Femur (tissue), 1 donor: ENCODE measurements at places on chromosomes 3 and 15.

DNA sequence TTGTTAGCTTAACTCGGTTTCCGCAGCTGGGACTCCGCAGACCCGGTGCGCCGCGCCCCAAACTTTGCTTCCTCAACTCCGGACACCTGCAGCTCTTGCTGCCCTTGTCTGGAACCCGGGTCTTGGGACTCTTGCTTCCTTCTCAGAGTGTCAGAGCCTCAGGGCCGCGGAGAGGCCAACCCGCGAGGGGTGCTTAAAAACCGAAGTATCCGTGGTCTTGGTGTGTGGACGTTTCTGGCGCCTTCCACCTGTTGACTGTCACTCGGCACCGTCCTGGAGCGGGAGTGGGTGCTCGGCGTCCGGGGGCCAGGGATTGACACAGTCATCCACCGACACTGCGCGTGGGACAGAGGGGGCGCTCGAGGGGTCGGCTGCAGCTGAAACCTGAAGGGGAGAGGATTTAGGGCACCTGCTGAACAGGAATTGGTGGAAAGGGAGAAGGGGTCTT lies 386 bp downstream of the SQOR start:
- peak; percentile 54 for DNase-seq

GRCh38 chr3:27827041-27827440 lies 104.9 kb upstream of the EOMES start:
- DNase-seq: no peak

DNA sequence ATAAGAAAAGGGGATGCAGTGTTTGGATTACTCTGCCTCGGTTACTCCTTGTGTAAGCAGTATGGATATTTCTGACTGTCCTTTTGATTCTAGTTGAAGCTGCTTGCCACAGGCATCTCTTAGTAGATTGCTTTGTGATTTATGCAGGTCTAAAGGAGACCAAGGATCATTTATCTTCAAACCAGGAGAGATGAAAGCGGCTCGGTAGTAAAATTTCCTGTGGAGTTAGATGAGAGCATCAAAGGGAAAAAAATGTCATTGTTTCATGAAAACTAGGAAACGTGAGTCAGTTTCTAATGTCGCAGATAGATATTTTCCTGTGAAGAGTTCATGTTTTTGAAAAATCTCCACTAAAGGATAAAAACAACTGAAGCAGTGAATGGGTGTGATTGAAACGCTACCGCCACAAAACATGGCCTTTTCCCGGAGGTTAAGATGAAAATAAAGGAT lies 254.0 kb upstream of the TBL1XR1 start:
- DNase-seq: no peak

GRCh38 chr3:197854596-197855343 lies 63.7 kb downstream of the LRCH3 start:
- DNase-seq: no peak

- DNase-seq: no peak
Observed at GRCh38 chr3:16477056-16477455, 36.4 kb downstream of the RFTN1 start.

- no peak for DNase-seq
Observed at GRCh38 chr15:69659454-69660050, 206.9 kb downstream of the RPLP1 start.

- peak; percentile 91 for DNase-seq
Observed at GRCh38 chr3:130609166-130609979, 92.4 kb downstream of the COL6A6 start.

DNA sequence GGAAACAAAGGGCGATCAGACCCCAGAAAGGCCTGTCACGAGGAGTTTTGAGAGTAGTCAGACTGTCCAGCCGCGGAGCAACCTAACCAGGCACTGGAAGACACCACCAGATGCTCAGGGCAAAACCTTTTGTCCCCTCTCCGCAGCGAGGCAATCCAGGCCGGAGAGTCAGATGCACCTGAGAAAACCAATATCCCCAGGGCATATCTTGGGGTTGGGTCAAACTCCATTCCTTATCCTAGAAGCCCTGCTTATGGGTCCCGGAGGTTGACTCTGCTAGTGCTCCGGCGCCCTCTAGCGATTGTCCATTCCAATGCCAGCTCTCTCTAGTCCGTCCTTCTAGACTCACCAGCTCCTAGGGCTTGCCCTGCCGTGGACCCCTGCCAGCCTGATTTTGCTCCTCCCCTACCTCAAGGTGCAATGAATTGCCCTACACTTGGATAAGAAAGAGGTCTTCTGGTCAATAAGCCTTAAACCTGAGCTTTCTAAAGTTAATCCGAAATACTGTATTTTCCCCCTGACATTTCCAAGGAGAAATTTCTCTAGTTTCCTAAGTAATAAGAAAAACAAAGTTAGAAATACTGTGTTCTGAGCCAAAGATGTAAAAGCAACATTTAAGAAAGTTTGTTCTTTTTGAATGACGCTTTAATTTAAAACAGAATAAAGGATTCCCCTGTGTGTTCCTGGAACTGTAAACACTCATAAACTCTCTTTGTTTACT lies 5.5 kb downstream of the CPNE4 start:
- peak; percentile 83 for DNase-seq

DNA sequence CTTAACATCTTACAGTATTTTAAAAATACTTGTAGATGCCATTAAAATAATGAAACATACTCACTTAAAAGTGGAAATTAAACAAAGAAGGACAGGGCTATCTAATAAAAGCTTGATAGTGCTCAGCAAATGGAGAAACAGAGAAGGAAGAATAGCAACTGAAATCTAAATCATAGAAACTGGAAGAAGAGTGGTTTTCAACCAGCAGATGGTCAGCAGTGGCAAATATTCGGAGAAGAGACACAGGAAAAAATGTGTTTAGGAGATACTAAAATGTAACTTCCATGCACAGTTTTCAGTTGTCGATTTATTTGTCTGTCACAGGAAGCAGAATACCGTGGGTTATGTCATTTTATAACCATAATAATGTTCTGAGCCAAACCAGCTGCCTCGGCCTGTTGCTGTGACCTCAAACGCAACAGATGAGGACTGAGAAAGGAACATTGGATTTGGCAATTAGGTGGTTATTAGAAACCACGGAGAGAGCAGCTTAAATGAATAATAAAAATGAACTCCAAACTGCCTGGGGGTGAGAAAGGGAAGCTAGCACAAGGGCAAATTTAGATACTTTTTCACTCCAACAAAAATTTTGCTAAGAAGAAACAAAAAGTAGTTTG lies 246.6 kb upstream of the KCNMB2 start:
- peak; percentile 42 for DNase-seq

- DNase-seq: no peak
Observed at GRCh38 chr3:188686324-188686723, 485.4 kb upstream of the TPRG1 start.

DNA sequence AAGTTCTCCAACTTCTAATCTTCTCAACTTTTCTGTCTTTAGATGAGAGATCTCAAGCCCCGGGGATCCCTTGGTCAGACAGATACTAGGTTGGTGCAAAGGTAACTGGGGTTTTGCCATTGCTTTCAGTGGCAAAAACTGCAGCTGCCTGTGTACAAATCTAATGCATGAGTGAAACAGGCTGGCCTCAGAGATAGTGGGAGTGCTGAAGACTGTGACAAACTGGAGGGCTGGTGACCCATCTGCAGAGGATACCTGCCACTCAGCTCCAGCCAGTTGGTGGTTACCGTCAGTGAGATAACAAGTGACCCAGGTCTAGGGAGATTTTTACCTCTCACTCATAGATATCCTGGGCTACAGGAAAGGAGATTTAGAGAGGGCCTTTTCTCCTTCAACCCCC lies 85.7 kb downstream of the RYR3 start:
- DNase-seq: no peak

DNA sequence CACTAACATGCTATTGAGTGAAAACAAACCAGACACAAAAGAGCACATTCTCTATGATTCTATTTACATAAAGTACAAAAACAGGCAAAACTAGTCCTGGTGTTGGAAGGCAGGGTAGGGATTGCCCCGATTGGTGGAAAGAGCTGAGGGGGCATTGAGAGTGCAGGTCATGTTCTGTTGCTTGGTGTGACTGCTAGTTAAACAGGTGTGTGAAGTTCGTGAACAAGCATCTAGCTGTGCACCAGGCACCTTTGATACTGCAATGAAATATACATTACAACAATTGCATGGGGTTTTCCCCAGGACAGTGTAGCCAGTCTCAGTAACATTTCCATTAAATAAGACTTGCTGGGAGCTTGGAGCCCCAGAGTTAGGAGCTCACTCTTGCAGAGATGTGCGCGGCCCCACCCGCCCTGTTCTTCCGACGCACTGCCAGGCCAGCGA lies 26.3 kb upstream of the THRB start:
- no peak for DNase-seq

DNA sequence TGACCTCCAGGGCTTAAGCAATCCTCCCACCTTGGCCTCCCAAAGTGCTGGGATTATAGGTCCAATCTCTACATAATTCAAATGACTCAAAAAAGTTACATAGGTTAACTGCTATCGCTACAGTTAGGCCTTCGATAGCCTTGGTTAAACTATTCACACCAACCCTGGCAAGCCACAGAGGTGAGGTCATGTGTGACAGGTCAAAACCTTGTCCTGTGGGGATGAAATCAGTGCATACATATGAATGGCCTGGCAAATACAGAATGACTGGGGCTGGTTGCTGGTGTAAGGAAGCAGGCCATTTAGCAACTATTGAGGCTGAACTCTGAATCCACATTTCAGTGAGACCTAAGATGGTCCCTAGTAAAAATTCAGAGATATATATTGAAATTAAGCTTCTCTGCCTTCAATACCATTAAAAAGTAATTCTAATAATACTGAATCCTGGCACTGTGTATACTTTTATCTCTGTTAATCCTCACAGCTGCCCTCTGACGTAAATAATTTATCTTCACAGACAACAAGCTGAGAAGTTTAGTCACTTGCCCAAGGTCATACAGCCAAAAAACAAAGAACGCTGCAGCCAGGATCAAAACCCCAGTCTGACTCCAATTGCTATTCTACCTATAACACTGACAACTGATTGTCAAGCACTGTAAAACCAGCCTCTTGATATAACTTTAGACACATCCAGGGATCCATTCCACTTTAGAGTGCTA lies 35.3 kb downstream of the MKRN2 start:
- no peak for DNase-seq

DNA sequence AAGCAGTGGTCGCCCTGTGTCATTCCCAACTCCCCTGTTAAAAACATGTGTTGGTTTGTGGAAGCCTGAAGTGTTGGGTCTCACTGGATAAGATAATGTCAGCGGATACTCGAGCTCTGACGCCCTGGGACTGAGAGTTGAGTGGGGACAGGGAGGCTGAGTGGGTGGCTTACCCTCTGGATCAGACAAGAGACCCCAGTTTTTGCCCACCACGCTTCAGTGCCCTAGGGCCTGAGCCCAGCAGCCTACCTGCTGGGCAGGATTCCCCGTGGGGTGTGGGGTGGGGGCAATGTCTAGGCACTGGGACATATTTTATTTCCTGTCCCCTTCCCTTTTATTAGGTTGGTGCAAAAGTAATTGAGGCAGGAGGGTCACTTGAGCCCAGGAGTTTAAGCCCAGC lies 75.0 kb downstream of the SMAD6 start:
- no peak for DNase-seq

GRCh38 chr3:163132111-163132510 lies 1635.5 kb downstream of the OTOL1 start:
- no peak for DNase-seq

DNA sequence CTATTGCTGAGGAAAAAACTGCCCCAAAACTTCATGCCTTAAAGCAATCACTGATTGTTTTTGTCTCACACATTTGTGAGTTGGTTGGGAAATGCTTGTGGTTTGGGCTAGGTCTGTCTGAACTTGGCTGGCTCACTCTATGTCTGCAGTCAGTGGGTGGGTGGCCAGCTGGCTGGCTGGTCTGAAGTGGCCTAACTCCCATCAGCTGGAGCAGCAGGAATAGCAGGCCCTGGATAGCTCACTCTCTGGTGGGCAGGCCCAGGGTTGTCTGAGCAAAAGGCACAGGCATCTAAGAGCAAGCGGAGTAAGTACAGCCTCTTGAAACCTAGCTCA lies 37.7 kb upstream of the PRR20G start:
- peak; percentile 38 for DNase-seq

DNA sequence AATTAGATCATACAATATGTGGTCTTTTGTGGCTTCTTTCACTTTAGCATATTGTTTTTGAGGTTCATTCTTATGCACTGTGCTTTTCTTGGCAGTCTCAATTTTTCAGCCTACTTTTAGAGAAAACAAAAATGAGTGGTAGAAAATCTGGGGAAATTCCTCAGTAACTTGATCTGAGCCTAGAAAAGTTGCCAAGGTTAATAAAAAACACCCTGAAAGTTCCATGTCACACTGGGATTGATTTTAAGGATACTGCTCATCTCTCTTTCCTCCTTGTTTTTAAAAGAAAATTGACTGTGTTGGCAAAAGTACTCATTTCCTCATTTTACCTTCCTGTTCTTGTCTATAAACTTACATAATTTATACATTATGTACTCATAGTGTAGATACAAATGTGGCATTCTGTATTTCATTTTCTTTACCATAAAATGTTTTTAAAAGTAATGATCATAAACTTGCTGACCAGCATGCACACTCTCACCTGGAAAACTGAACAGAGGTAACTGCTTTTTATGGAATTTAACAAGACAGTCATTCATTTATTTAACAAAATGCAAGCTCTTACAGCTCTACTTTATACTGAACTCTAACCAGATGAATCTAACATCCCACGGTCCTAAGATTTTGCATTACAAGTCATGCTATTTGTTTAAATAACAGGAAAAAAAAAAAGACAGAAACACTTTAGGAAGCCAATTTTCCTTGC lies 28.6 kb upstream of the SH3BP5 start:
- DNase-seq: no peak

GRCh38 chr15:91938136-91938535 lies 84.6 kb downstream of the SLCO3A1 start:
- no peak for DNase-seq

GRCh38 chr3:171504376-171504775 lies 44.2 kb upstream of the TNIK start:
- DNase-seq: no peak

GRCh38 chr3:24829011-24829581 lies 334.4 kb upstream of the THRB start:
- DNase-seq: peak; percentile 77

DNA sequence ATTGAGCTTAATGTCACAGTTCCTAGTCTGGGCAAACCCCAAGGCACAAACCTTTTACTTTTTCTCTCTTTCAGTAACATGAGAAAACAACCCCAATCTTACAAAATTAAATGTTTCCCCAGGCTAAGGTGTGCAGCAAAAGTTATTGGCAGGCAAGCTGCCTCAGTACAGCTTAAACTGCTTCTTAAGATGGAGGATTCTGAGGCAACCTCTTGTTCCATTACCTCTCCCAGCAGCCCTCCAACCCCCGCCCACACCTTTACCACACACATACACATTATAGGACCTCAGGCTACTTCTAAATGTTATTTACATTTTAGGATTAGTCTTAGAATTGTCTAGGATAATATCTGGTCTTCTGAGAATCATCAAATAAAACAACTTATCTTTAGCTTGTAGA lies 22.3 kb upstream of the CBLB start:
- DNase-seq: no peak

DNA sequence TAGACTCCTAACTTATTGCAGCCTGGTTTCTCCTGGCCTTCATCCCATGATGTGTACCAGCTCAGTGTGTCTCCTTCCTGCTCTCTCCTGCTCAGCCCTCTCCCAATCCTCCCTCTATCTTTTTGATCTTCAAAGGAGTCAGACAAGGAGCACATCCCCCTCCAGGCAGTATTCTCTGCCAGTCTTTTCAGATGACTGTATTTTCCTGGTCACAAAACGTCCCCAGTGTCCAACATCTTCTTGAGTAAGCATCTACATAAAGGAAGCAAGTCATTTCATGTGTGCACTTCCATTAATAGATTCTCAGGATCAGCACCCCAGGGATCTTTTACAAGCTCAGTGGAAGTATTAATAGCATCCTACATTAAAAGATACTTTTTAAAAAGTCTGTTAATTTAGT lies 148.9 kb upstream of the THBS1 start:
- DNase-seq: no peak

GRCh38 chr3:4980229-4981203 lies 1.3 kb downstream of the BHLHE40 start:
- peak; percentile 94 for DNase-seq
